PC-3 (cell line): ENCODE measurements at places on chromosomes 4 and X. TPM values are rescaled to one million over a fixed set of nuclear protein-coding genes. Genes with fewer than 3 reads are reported as not detected.

The PAGE5 gene
- not detected in 2 replicates for total RNA-seq

The FHIP1A gene
- total RNA-seq, result 11.3 and 13.8 TPM in 2 replicates

The RAB40AL gene
- total RNA-seq, result 0.40 and 0.55 TPM in 2 replicates

The FAM47A gene
- total RNA-seq, result not detected in 2 replicates

The GPR143 gene
- 0.47 and 0.52 TPM in 2 replicates for total RNA-seq

The SPANXN3 gene
- not detected in 2 replicates for total RNA-seq

The MAGEA8 gene
- not detected in 2 replicates for total RNA-seq

The LONRF3 gene
- total RNA-seq, result 14.5 and 15.6 TPM in 2 replicates

The NXF2B gene
- total RNA-seq, result not detected in 2 replicates

The EGFL6 gene
- total RNA-seq, result not detected in 2 replicates

The ATOH1 gene
- not detected in 2 replicates for total RNA-seq

The PCYT1B gene
- total RNA-seq, result not detected in 2 replicates

The GAGE12J gene
- not detected in 2 replicates for total RNA-seq

The PDZD4 gene
- 0.26 and 0.63 TPM in 2 replicates for total RNA-seq

The VEGFC gene
- total RNA-seq, result 36.6 and 43.4 TPM in 2 replicates

The PDGFRA gene
- total RNA-seq, result 1.1 and 1.9 TPM in 2 replicates

The ZFP92 gene
- not detected in 2 replicates for total RNA-seq

The SPANXA2 gene
- not detected in 2 replicates for total RNA-seq

The EMCN gene
- not detected in 2 replicates for total RNA-seq
